ENCODE measurements at places on chromosomes 5 and 9. TPM values are rescaled to one million over a fixed set of nuclear protein-coding genes. Genes with fewer than 3 reads are reported as not detected.

DNA sequence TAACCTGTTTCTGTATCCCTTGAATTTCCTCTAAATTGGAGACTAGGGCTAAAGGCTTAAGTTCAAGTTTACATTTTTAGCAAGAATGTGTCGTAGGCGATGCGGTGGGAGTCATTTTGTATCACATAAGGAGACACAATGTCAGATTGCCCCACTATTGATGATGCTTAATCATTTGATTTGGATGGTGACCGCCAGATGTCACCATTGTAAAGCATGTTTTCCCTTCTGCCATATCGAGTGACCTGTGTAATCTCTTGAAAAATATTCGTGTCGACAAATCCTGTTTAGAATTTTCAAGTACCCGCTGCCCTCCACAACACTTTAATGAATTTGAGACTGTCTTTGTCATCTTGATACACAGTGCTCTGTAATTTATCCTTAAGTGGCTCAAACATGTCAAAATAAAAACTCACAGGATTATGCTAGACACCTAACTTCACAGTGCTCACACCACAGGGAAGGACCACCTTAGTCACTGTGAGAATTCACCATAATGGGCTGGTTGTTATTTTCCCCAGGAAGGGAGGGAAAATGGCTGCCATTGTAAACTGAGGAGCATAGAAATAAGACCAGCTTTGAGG is 34.5 kb upstream of the SLC46A2 start:
- DNase-seq = no peak

- no peak for DNase-seq
Measured at GRCh38 chr5:10735569-10736276, 25.3 kb downstream of the DAP start.

GRCh38 chr9:76658510-76659231 is 105.6 kb upstream of the PCA3 start:
- no peak for DNase-seq

- no peak for DNase-seq
Measured at GRCh38 chr9:37398464-37399025, 24.0 kb upstream of the GRHPR start.

Gene CCDC69
- total RNA-seq = 193 TPM

Gene ERP44
- total RNA-seq = 21.4 TPM

Gene ACSL6
- total RNA-seq = 0.75 TPM

Gene CAMK2A
- total RNA-seq = not detected
